ELF-1 (cell line): ENCODE measurements at places on chromosomes 2 and 18.

GRCh38 chr2:10601866-10602566, 87.8 kb downstream of the NOL10 start:
- no peak for DNase-seq

GRCh38 chr18:67362906-67363305, 153.6 kb downstream of the DSEL start:
- no peak for DNase-seq

DNA sequence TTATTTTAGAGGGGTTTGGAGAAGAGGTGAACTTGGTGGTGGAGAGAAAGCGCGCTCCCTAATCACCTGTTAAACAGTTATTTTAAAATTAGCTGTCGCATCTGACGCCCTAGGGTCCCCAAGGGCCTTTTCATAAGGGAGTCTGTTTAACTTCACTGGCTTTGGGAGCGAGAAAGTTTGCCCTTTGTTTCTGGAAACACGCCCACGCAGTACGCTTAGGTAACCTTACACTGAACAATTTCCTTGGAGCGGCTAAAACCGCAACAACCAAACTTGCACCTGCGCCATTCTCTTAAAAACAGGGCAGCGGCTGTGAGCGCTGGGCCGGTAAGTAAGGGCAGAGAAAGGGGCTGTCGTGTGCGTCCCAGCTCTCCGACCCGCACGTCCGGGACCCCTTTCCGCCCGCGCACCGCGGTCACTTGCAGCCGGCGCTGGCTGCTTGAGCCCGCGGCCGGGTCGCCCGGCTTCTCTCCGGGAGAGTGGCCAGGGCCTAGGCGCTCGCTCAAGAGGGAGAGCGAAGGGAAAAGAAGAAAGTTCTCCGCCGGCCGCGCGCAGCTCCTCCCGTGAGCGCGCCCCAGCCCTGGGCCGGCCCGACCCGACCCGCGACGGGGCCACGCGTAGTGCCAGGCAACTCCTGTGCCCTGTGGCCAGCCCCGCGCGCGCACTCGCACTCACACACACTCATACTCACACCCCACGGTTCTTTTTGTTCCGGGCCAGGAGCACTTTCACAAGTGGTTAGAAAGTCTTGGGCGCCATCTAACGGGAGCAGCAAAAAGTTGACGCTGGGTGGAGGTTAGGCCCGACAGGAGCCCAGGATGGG, 19.2 kb downstream of the POU3F3 start:
- DNase-seq, result peak; percentile 88

DNA sequence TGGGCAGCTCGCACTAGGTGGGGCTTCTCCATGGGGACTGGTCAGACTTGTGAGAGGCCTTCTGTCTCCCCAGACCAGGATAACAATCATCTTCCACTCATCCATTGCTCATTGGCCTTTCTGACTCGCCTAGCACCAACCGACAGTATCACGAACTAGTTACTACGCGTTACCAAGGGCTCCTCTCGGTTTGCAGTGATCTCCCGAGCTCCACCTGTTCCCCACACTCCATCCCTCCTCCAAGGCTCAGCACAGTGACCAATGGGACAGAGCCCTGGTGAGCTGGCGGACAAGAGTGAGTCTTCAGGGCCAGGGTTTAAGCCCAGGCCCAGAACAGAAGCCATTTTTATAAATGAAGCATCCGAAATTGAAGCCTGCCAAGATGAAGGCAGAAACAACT, 42.8 kb upstream of the SMAD7 start:
- DNase-seq, result no peak

- peak; percentile 25 for DNase-seq
These were observed 97.8 kb upstream of the RASGRP3 start for GRCh38 chr2:33378556-33379210.
